ENCODE measurements at places on chromosomes 2 and 18.

DNA sequence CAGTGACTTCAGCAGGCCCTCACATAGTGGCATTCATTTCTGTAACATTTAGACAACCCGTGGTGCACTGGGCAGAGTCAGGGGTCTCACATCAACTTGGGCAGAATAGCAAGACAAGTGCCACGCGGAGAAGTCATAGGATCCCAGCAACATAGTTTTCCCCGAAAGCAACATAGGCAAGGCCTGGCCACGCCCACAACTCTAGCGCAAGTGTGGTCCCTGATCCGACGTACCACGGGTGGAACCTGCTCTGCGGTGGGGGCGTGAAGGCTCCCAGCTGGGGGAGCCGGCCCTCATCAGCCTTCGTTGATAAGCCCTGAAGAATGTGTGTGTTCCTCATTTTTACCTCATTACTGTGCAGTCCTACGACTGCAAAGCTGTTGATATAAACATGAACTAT is 261.2 kb downstream of the EIPR1 start:
- DNase-seq, result no peak

DNA sequence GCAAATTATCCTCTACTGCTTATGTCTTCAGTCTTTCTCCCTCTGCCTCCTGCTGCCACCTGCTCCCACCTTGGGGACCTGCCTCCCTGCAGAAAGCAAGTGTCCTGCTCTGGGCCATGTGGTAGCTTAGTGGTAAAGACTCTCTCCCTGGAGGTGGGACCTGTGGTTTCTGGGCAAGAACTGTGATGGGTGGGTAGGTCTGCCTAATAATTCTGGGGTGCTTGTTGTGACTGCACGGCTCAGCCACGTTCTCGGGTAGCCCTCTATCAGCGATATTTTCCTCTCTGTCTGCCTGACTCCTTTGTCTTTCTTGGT is 16.4 kb upstream of the CD28 start:
- no peak for DNase-seq

GRCh38 chr2:196239622-196240587 is 68.5 kb upstream of the STK17B start:
- peak; percentile 19 for DNase-seq

DNA sequence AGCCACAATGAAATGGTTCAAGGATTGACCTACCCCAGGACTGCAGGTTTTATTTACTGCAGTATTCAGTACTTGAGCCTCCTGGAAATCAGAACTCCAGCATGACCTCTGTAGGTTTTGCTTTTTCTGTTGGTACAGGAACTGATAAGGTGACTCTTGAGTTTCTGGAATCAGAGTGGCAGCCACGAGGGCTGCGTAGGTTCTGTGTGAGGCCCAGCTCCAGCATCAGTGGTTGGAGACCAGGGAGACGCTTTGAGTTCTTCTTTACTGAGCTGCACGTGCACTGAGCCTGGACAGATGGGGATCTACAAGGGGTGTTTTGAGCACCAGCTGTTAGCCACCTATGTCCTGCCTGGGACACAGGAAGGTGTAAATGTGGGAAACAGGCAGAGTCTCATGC is 222.7 kb upstream of the EPAS1 start:
- DNase-seq, result no peak

- no peak for DNase-seq
Observed at GRCh38 chr2:212953170-212953920, 198.1 kb downstream of the IKZF2 start.

- no peak for DNase-seq
Observed at GRCh38 chr2:128520791-128521190, 202.1 kb upstream of the HS6ST1 start.

DNA sequence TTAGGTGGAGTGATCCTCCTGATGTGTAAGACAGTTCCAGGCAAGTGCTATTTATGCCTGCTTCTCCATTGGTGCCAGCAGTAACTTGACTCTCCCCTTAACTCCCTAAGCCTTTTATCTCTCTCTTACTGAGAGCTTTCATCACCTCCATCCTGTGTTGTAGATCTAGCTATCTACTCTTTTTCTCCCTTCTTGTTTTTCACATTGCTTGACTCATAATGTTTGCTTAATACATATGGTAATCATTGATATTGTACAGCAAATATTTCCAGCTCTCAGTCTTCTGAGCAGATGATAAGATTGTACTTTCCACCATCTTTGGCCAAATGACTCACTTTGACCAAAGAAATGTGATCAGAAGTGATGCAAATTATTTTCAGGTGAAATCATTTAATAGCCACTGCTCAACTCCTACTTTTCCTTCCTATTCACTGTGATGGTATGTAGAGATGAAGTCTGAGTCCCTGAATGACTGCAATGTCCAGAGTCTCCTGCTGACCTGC is 165.0 kb downstream of the PLCL1 start:
- DNase-seq, result no peak

DNA sequence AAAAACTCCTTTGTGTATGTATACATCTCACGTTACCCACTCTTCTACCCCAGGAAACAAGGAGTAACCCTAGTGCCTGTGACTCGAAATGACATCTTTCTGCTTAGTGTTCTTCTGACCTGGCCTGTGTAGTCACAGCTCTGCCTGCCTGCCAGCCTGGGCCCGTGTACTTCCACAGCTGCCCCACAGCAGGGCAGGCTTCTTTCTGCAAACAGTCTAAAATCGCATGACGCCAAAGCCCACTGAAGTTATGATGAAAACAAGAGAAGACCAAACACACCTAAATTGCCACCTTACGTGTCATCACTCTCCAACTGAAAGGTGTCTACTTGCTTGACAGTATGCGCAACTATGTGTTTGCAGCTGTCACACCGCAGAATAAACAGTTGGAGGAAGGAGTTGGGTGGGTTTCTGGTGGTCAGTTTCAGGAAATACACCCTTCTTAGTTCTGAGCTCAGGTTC is 1.5 kb downstream of the GAREM1 start:
- DNase-seq, result peak; percentile 53

DNA sequence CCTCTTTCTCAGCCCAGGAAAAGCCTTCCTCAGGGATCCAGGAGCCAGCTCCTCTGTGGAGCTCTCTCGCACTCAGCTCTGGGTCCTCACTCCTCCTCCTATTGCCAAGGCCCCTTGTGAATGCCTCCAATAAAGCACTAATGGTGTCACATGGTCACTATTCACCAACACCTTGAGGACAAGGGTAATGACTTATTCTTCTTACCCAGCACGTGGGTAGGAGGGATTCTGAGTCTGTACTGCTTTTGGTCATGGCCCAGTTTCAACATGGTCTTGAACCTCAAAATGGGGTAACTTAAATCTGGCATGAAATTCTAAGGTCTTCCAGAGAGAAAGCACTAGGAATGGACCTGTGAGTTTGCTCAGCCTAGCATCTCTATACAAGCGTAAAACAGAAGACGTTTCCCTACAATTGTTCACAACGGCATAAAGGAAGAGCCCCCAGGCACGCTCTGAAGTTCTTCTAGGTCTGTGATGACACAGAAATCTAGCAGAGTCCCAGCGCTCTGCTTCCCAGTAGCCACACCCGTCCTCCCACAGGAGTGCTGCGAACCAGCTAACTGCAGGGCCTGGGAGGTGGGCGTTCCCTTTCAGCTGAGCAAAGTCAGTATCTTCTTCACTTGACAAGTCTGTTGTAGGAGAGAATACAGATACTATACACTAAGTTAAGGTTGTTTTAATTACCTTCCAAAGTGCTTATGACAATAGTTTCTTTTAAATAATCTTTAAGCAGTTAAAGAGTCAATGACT is 14.6 kb upstream of the KIDINS220 start:
- DNase-seq, result no peak

DNA sequence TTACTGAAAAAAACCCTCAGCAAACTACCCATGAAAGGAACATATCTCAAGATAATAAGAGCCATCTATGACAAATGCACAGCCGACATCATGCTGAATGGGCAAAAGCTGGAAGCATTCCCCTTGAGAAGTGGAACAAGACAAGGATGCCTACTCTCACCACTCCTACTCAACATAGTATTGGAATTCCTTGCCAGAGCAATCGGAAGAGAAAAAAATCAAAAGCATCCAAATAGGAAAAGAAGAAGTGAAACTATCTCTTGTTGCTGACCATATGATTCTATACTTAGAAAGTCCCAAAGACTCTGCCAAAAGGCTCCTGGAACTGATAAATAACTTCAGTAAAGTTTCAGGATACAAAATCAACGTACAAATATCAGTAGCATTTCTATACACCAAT is 40.6 kb upstream of the MSTN start:
- no peak for DNase-seq

- no peak for DNase-seq
Observed at GRCh38 chr18:37042381-37042780, 213.5 kb downstream of the KIAA1328 start.

DNA sequence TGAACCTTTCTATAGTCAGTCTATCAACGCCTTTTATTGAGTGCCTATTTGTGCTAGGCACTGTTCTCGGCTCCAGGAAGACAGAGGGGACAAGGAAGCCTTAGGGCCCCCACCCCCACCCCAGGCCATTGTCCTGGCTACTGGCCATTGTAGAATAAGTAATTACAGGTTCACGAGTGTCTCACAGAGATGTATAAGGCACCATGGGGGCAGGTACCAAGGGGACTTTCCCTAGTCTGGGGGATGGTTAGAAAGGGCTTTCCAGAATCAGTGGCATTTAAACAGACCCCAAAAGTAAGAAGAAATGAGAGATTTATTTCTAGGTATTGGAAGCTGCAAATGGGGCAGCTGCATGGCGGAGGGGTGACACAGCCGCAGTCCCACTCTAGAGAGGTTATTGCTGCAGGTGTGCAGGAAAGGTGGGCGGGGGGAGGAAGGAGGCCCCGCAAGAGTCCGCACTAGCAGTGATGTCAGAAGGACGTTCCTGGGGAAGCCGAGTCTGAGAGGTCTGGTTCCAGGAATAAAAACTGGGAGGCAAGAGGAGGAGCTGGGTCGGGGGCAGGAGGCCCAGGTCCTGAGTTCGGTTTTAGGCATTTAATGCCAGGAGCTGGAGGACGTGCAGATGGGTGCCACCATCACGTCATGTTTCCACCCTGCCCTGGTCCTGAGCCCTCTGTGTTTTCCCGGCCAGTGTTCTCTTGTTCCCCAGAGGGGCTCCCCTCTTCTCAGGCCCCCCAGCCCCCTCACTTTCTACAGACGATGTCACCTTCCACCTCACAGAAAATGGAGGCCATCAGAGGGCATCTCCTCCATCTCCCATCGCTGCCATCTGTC is 30.5 kb downstream of the FOSL2 start:
- DNase-seq, result no peak

DNA sequence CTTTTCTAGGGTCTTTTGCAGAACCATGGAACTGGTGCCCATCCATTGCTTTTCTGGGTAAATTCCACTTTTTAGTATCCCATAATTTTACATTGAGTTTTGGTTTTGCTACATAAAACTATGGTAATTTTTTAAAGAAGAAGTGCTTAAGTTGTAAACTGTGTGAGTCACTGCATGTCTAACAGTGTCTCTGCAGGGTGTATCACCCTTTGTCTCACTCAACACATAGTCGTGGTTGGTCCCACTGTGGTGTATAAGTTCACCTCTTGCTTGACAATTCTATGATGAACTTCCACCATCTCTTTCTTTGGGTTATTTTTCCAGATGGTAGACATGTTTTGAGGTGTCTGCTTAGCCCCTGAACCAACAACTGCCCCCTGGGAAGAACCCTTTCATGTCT is 10.5 kb downstream of the SCTR start:
- no peak for DNase-seq

DNA sequence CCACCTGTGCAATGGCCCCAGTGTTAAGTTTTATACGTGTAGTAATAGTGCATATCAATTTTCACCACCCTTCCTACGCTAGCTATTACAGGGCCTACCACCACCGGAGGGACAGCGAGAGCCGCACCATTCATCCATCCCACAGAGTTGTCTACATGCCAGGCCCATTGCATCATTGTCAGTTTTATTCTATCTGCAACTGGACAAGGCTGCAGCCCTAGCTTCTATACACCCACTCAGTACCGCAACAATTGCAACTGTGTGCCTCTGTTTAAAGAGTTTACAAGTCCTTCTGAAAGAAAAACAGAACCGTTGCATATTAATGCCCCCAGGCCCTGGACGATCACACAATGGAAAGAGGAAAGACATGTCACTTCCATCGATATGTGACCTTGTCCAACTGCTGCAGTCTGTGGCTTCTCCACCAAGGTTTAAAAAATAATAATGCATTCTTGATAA is 58.6 kb downstream of the ZEB2 start:
- DNase-seq, result no peak

- no peak for DNase-seq
Observed at GRCh38 chr2:67836866-67837265, 225.9 kb downstream of the C1D start.

DNA sequence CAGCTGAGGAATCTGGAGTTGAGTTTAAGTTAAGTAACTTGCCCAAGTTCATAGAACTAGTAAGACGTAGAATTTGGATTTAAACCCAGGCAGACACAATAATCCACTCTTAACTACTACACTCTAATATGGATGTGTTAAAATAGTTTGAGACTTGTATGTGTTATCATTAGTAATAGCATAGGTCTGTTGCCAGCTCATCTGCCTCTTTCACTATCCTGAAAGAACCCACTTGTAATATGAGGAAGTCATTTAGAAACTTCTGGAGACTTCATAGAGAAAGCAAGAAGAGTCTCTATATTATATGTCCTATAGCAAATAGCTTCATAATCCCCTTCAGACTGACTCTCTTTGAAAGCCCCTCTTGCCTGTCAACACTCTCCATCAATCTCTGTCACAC is 43.0 kb upstream of the ACADL start:
- DNase-seq, result no peak

- no peak for DNase-seq
Observed at GRCh38 chr18:27645929-27646328, 460.8 kb upstream of the CHST9 start.

- no peak for DNase-seq
Observed at GRCh38 chr18:52537261-52537660, 197.3 kb downstream of the DCC start.

- no peak for DNase-seq
Observed at GRCh38 chr2:119580550-119581072, 36.4 kb downstream of the CFAP221 start.

GRCh38 chr18:41529093-41529492 is 425.9 kb upstream of the PIK3C3 start:
- no peak for DNase-seq

DNA sequence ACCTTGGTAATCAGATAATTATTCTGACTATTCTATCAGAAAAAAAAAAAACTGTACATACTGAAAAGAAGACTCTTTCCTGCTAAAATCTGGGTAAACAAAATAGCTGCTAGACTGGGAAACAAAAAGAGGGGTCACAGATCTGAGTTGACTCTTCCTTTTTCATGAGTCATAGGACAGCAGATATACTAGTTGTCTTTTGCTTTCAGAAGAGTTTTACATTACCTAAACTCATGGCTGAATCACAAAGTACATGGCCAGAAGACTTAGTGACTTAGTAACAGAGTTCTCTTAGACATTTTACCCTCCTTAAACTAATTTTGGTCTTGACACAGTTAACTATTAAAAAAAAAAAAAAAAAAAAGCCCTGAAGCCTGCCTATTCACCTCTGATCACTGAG is 834.0 kb upstream of the FSHR start:
- no peak for DNase-seq

DNA sequence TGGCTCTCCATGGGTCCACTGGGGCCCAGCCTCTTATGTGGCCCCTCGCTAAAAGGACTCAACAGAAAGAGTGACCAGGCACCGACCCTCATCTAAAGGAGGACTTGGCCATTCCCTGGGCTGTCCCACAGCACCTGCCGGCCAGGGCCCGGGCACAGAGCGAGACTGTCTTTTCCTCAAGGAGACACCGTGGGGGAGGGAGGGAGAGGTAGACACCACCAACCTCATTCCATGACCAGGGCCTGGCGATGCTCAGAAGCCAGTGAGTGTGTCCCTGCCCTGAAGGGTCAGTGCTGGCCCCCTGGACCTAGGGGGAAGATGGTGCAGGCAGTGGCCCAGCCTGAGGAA is 39.8 kb upstream of the ALPP start:
- DNase-seq, result no peak

- DNase-seq, result no peak
Observed at GRCh38 chr2:142973160-142973821, 95.8 kb downstream of the KYNU start.

All from C1 segment of cervical spinal cord (tissue), 14 donors.